ENCODE measurements at places on chromosomes 1 and 21.

GRCh38 chr1:229599218-229599954, 26.5 kb downstream of the TAF5L start:
- no peak for DNase-seq

- DNase-seq, result no peak
These were observed 4.9 kb upstream of the B4GALT3 start for GRCh38 chr1:161182214-161182613.

DNA sequence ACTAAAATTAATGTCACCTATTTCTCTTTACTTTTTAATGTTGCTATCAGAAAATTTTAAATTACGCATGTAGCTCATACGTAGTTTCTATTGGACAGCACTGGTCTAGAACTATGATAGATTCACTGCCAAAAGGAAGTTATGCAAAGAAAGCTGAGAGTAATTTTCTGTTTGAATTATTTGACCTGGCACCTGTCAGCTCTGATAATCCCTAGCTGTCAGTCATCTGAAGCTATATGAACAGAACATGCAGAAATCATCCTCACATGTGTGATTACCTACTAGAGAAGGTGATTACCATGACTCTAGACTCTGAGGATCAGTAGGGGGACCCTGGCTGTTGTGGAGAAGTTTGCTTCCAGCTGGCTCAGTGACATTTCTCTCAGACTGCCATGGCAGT, 40.8 kb downstream of the F5 start:
- DNase-seq, result no peak

DNA sequence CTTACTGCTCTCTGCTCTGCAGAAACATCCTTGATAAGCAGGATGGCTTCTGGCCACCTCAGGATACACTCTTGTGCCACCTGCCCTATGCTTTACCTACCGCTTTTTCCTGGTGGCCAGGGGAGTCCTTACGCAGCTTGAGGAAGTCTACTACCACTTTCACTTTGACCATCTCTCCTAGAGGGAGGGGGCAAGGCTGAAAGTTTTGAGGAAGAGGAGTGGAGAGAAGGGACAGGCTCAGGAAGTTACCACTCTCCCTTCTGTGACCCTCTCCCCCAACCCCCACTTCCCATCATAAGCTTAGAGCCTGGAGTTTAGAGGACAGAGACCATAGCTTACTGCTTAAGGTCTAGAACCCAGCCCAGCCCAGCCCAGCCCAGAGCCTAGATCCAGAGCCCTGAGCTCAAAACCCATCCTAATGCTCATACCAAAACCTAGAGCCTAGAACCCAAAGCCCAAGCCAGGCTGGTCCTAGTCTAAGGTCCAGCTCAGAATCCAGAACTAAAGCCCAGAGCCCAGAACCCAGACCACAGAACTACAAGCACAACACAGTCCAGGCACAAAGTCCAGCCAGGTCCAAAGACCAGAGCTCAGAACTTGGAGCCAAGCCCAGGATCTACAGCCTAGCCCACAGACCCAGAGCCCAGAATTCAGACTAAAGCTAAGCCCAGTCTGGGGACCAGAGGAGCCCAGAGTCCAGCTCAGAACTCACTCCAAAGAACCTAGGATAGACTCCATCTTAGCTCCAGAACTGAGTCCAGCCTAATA, 18.0 kb upstream of the MFSD2A start:
- DNase-seq, result no peak

- no peak for DNase-seq
These were observed 9.3 kb downstream of the HCN3 start for GRCh38 chr1:155286544-155286943.

- no peak for DNase-seq
These were observed 637.3 kb downstream of the MATN1 start for GRCh38 chr1:30085811-30086770.

DNA sequence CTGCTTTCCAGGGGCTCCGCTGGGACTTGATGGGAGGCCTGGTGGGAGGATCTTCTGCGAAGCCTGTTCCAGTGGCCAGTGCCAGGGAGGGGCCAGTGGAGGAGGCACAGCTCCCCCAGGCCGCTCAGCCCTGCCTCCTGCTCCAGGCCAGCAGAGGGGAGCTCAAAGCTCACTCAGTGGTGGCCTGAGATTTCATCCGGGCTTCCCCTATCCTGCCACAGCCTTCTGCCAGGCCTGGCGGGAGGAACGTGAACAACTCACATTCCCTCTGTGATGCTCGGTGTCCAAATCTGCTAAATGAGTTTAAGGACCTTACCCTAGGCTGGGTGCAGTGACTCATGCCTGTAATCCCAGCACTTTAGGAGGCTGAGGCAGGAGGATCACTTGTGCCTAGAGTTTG, 3.3 kb downstream of the CLCNKB start:
- DNase-seq, result no peak

GRCh38 chr1:32126770-32127169, 18.9 kb downstream of the KPNA6 start:
- DNase-seq, result no peak

- DNase-seq, result no peak
These were observed 43.4 kb upstream of the MRPS6 start for GRCh38 chr21:34029743-34030528.

- DNase-seq, result no peak
These were observed 43.7 kb downstream of the ADAMTS1 start for GRCh38 chr21:26801498-26801897.

GRCh38 chr21:41945982-41946381, 7.8 kb downstream of the C2CD2 start:
- no peak for DNase-seq

DNA sequence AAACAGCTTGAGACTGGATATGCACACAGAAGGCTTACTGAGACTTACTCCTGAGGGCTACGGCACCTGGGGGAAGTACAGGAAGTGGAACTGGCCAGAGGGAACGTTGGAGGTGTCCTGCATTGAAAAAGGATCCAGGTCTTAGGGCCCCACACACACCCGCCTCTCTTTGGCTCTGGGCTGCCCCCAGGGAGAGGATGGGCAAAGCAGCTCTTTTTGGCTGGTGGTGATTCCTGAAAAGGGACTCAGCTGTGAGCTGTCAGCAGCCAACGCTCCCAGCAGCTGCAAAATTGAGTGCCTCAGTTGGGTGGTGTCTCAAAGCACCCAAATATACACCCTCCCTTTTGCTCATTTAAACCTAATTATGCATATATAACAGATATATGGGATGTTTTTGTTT, 213.2 kb downstream of the TNR start:
- no peak for DNase-seq

- DNase-seq, result no peak
These were observed 62.7 kb downstream of the RUSC1 start for GRCh38 chr1:155383406-155383805.

DNA sequence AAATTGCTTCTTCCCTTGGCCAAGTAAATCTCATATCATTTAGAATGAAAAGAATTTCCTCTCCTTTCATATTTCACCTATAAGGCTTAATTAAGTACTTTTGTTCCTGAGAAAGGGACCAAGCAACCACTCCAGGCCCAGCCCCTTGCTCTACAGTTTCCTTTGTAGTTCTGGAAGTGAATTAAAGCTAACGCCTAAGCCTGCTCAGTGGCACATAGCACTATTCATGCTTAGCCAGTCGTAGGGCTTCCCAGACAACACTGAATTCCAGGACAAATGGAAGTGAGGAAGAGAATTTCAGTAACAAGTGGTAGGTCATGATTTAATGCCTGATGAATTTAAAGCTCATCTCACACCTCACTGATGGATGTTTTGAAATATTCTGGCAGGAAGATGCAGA, 73.3 kb downstream of the RPAP2 start:
- DNase-seq, result no peak

- no peak for DNase-seq
These were observed 3.3 kb downstream of the PDZK1IP1 start for GRCh38 chr1:47186267-47187185.

GRCh38 chr1:230643908-230644307, 1.6 kb downstream of the COG2 start:
- no peak for DNase-seq

GRCh38 chr21:41133874-41134522, 34.0 kb upstream of the BACE2 start:
- no peak for DNase-seq

DNA sequence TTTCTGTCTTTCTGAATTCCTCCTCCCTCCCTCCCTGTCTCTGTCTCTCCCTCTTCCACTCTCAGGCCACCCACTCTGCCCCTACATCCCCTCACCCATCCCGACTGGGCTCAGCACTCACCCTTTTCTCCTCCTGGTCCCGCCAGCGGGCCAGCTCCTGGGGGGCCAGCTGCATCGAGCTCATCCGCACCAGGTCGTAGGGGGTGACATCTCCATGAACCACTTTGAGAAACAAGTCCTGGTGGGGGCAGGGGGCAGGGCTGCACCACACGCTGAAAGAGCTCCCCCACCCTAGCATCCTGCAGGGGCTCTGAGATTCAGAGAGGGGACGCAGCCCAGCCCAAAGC, 17.8 kb downstream of the SPOCD1 start:
- DNase-seq, result no peak

GRCh38 chr1:175755516-175756070, 12.2 kb upstream of the TNR start:
- DNase-seq, result no peak

DNA sequence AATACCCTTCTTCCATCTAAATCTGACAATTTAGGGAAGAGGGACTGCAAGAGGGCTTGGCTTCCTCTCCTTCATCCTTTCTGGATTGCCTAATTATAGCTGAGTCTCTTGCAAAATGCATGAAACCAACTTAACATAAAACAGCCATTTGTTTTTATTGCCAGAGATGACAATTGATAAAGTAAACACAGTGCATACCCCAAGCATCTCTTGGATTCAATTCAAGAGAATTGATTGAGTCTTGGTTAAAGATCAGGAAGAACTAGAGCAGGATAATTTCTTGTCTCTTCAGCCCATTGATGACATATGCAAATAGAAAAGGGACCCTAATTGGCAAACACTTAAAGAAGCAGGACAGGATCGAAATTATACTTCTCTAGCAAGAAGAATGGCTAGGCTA, 617.1 kb upstream of the PTBP2 start:
- DNase-seq, result no peak

DNA sequence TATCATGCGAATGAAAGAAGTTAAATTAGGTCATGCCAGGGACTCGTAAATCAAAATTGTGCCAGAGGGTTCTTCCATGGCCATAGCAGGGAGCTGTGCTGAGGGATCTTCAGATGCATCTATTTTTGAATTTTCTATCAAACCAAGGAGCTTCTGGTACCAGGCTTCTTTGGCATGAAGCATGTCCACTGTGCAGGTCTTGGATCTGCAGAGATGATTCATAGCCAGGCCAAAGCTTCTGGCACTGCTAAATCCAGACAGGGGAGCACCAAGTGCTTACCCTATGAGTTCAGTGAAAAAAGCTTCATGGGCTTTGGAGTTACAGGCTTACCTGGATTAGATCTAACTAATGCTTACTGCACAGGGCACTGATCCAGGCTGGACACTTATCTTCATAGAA, 154.2 kb upstream of the DAB1 start:
- DNase-seq, result no peak

DNA sequence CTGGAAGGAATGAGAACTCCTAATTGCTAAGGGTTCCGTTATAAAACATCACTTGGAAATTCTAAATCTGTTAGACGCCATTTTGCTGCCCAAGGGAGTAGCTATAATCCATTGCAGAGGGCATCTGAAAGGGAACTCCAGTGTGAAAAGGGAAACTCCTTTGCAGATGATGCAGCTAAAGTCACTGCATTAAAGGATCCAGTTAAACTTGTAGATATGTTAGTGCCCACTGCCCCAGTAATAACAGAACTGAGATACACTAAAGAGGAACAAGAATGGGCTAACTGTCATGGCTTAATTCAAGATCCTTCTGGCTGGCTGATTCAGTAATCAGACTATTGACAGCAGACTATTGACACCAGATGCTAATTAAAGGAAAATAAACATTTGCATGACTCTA, 81.8 kb upstream of the KIAA0040 start:
- DNase-seq, result no peak

- DNase-seq, result no peak
These were observed at the start of gene ITGB2 for GRCh38 chr21:44920694-44921604. ITGB2 (minus strand) TSS chr21:44920899; CDS start chr21:44910782, 10,117 bp downstream.

- no peak for DNase-seq
These were observed 5.7 kb upstream of the ADGRB2 start for GRCh38 chr1:31769720-31770390.

DNA sequence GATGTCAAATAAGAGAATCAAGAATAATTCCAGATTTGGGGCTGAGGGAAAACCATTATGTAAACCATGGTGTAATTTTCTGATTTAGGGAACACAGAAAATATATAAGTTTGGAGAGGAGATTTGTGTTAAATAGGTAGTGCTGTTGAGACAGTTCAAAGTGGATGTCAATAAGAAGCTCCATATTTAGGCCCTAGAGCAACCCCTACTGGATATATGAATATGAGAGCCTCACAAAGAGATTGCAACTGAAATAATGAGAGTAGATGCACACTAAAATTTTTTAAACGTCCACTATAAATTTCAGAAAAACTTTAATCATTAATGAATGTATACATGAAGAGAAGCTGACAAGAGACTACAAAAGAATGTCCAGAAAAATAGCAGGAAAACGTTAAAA, 1447.8 kb upstream of the PRMT6 start:
- no peak for DNase-seq

DNA sequence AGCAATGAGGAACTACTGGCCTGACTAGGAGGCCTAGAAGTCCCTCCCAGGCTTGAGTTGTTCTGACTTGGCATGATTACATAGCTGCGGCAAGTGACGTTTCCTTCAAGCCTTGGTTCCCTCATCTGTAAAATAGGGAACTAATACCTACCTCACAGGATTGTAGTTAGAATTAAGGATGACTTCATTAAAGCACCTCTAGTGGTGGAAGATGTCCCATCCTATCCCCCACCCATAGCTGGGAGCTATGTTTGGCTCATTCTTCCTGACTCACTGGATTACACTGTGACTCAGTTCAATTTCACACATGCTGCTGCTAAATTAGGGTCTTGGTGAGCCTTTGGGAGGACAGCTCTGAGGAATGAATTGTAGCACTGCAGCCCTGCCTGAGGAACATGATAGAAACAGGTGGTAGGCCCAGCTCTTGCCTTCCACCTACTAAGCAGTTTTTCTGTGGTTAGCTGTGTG, 6.0 kb upstream of the SHISA4 start:
- no peak for DNase-seq

GRCh38 chr1:175808999-175809398, 65.6 kb upstream of the TNR start:
- no peak for DNase-seq
